ENCODE measurements at places on chromosomes 1 and 21. TPM values are rescaled to one million over a fixed set of nuclear protein-coding genes. Genes with fewer than 3 reads are reported as not detected.

The IL12RB2 gene
- total RNA-seq, result 0.81 TPM

The DOP1B gene
- 9.1 TPM for total RNA-seq

The ERG gene
- 4.5 TPM for total RNA-seq

The HES3 gene
- 78.3 TPM for total RNA-seq

The REG4 gene
- total RNA-seq, result not detected
